ENCODE measurements at places on chromosomes 4 and X. TPM values are rescaled to one million over a fixed set of nuclear protein-coding genes. Genes with fewer than 3 reads are reported as not detected.

Gene ADH1A
- not detected for total RNA-seq

Gene TMEM150C
- total RNA-seq: 0.34 TPM

Gene AADAT
- total RNA-seq: 5.4 TPM

Gene IDS
- total RNA-seq: 42.0 TPM

Gene TMEM271
- total RNA-seq: 3.6 TPM

Gene XKRX
- total RNA-seq: not detected

Gene REELD1
- total RNA-seq: not detected

Gene GPR143
- total RNA-seq: 0.50 TPM

Gene ALB
- total RNA-seq: not detected

Gene IL3RA
- 0.52 TPM for total RNA-seq

Gene NHS
- total RNA-seq: 0.13 TPM

Gene GAGE2A
- total RNA-seq: not detected

Gene GYPA
- not detected for total RNA-seq

Gene PCDH18
- 7.8 TPM for total RNA-seq

Gene TBX22
- total RNA-seq: not detected

Gene APEX2
- 23.5 TPM for total RNA-seq

Gene SFRP2
- 1.4 TPM for total RNA-seq

Gene RGN
- 1.8 TPM for total RNA-seq

Gene COL4A5
- 0.96 TPM for total RNA-seq

Gene PAGE2B
- not detected for total RNA-seq

Gene ADH7
- total RNA-seq: not detected

Gene ADRA2C
- total RNA-seq: 14.8 TPM

Gene GABRG1
- not detected for total RNA-seq

Gene L1CAM
- total RNA-seq: 0.64 TPM

Gene GAGE12J
- total RNA-seq: not detected

Gene DAPP1
- not detected for total RNA-seq

Gene FGF13
- 36.5 TPM for total RNA-seq

Gene C4orf36
- total RNA-seq: 3.1 TPM

Gene IL21
- not detected for total RNA-seq

Gene IL1RAPL1
- total RNA-seq: not detected

Gene VCX3B
- not detected for total RNA-seq

Gene NOX1
- not detected for total RNA-seq

Gene TCEAL9
- 48.6 TPM for total RNA-seq

Gene GAGE12F
- total RNA-seq: not detected

Gene CORIN
- total RNA-seq: 0.26 TPM

Gene SRP72
- 87.4 TPM for total RNA-seq

Gene TRPC3
- 0.24 TPM for total RNA-seq

Gene SPANXA1
- not detected for total RNA-seq

Gene CT55
- total RNA-seq: not detected

Gene EVC2
- 5.6 TPM for total RNA-seq

Gene CYP2U1
- 1.5 TPM for total RNA-seq

Gene FAM149A
- 2.4 TPM for total RNA-seq

Gene FGFBP1
- not detected for total RNA-seq

Gene MAGEH1
- 8.6 TPM for total RNA-seq

Gene PASD1
- total RNA-seq: not detected

Gene SPOCK3
- not detected for total RNA-seq

Gene NRK
- total RNA-seq: not detected

Gene JADE3
- 48.5 TPM for total RNA-seq

Gene FOXO4
- 7.0 TPM for total RNA-seq

Gene GLOD5
- not detected for total RNA-seq

Gene KLB
- total RNA-seq: not detected

Gene BCAP31
- 219 TPM for total RNA-seq

Measured in A673 (cell line).